ENCODE measurements at places on chromosomes 1 and 21.

GRCh38 chr1:42684139-42684538, 1.9 kb downstream of the YBX1 start:
- DNase-seq: no peak

DNA sequence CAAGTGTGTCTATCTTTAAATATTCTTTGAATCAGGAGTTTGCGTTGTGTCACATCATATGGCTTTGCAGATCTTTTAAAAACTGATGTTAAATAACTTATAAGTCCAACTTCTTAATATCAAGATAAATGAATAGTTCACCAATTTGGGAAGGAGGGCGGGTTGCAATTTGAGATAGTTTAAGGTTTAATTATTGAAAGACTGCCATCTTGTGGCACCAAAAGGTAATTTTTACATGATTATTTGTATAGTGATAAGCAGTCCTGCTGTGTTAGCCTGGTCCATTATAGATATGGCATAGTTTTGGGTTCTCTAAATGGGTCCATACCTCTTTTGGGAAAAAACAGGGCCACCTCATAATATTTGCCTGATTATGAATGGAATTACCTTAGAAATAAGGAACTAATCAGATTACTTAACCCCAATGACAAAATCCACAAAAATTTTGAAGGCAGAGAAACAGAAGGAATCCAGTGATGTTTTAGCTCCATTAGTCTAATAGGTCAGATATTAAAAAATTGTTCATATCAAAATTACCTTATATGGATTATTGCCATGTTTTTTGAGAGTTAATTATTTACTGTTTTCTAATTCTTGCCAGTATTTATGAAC, 64.3 kb downstream of the PRKAA2 start:
- no peak for DNase-seq

DNA sequence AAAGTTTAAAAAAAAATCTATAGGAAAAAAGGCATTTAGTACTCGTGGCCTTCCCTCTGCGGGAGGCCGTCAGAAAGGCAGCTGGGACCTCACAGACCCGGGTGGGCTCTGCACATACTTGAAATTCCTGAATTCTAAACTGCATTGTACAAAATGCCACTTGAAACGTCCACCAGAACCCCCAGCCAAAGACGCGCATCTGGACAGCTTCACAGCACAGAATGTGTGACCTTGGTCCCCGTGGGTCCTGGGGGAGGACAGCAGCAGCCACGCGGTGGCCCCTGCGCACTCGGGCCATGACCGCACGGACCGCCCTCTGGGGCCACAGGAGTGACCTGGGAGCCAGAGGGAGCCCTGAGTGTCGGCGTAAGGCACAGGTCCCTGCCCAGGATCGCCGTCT, 20.6 kb upstream of the MRPS14 start:
- DNase-seq: no peak

DNA sequence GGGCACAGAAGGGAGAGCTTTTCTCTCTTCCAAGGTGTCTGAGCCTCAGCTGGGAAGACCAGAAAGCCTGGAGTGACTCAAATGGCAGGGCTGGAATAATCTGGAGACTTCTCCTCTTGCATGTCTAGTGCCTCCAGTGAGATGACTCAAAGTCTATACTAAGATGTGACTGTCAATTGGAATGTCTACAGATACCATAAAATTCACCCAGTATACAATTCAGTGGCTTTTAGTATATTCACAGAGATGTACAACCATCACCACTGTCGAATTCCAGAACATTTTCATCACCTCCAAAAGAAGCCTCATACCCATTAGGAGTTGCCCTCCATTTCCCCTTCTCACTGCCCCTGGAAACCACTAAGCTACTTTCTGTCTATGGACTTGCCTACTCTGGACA, 47.9 kb upstream of the CNN3 start:
- DNase-seq: no peak

GRCh38 chr1:64923294-64923718, 43.0 kb downstream of the JAK1 start:
- DNase-seq: no peak

GRCh38 chr1:40301541-40302299, 15.4 kb downstream of the COL9A2 start:
- no peak for DNase-seq

DNA sequence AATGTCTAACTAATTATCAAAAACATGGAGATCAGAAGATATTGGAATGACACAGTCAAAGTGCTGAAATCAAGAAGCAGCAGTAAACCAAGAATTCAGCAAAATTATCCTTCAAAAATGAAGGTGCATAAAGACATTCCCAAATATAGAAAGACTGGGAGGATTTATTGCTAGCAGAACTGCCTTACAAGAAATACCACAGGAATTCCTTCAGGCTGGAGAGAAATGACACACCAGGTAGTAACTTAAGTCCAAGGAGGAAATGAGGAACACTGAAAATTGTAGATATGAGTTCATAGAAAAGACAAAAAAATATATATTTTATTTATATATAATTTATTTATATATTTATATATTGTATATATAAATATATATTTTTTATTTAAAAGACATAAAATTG, 217.2 kb downstream of the RPS6KC1 start:
- no peak for DNase-seq

DNA sequence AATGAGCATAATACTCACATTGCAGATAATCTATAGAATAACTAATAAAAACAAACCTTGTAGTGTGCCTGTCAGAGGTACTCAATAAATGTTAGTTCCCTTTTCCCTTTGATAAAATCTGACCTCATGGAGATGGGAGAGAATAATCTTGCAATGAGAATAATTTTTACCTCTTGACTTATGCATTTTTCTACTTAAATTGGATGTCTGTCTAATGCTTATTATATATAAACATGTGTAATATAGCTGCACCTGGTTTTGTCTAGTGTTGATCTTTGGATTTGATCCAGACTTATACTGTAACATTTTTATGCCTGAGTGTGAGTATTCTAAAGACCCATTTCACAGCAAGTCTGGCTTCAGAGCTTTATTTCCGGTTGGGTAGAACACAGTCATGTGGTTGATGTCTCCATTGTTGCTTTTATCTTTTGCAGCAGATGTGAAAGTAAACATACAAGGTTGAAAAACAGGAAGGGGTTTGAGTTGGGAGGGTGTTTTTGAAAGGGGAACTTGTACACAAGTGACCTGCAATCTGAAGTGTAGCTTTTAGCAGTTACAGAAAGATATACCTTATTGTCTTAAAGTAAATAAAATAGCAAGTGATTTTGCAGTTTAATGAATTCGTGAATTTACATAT, 12.4 kb downstream of the EPB41 start:
- no peak for DNase-seq

- DNase-seq: no peak
These were observed 76.7 kb downstream of the OBSCN start for GRCh38 chr1:228284521-228284920.

Data from ureter (tissue), 1 donor.